ENCODE measurements at places on chromosomes 3 and 15. TPM values are rescaled to one million over a fixed set of nuclear protein-coding genes. Genes with fewer than 3 reads are reported as not detected.

DNA sequence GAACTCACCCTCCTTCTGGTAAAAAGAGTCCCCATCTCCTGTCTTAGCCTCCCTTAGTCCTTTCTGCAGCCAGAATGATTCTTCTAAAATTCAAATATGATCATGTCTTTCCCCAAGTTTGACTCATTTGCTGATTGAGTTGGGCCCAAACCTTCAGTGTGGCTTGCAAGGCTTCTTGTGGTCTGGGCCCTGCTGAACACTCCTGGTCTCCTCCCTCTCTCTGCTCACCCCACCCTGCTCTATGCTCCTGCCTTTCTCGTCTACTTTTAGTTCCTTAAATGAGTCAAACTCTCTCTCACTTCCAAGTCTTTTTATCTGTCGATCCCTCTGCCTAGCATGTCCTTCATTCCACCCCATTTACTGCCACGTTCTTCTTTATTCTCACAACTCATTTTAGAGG, 72.6 kb downstream of the CCR1 start:
- DNase-seq = no peak

DNA sequence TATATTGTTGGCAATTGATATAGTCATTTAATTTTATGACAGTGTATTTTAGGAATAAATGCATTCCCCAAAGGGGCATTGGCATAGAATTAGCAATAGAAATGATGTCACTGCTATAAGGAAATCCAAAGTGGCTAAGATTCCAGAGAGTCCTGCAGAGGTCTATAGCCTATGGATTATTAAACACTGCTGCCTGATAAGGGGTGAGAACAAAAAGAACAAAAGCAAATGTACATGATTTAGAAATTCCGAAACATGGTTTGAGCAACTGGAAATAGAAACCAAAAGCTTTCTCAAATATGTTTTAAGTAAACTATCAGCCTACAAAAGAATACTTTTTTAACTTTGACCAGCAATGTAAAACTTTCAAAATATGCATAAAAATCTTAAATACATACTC, 280.1 kb upstream of the RASGRP1 start:
- DNase-seq = no peak

- DNase-seq = no peak
These were observed 147.0 kb downstream of the PDE8A start for GRCh38 chr15:85128621-85129020.

GRCh38 chr15:99430881-99431401, 134.8 kb upstream of the MEF2A start:
- no peak for DNase-seq

GRCh38 chr3:151201051-151201730, 1.8 kb downstream of the GPR171 start:
- DNase-seq = no peak

DNA sequence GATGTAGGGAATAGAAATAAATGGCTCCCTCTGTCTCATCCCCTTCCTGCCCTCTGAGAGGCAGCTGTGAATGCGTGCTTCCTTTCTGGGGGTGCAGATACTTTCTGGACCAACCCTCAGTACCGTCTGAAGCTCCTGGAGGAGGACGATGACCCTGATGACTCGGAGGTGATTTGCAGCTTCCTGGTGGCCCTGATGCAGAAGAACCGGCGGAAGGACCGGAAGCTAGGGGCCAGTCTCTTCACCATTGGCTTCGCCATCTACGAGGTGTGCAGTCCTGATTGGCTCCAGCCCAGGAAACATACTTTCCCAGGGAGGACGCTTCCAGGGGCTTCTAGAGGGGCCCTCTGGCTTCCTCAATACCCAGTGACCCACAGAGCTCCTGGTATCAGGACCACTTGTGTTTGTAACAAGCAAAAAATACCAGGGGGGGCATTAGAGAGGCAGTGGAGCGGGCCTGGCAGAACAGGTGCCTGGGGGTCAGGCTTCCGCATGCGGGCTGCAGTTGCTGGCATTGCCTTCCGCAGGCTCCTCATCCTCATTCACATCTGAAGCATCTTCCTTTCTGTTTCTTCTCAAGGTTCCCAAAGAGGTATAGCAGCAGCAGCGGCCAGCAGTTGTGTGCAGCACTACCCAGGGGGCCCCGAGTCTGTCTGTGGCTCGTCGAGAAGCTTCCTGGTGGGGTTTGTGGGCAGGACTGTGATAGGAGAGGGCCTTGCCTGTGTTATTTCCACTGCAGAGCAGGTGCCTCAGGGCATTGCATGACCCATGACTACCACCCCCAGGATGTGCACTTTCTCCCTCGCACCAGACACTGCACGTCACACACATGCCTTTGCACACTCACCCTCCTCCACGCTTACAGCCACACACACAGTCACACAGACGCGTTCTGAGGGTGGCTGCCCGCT, 42.5 kb downstream of the CAPN3 start:
- DNase-seq = no peak

DNA sequence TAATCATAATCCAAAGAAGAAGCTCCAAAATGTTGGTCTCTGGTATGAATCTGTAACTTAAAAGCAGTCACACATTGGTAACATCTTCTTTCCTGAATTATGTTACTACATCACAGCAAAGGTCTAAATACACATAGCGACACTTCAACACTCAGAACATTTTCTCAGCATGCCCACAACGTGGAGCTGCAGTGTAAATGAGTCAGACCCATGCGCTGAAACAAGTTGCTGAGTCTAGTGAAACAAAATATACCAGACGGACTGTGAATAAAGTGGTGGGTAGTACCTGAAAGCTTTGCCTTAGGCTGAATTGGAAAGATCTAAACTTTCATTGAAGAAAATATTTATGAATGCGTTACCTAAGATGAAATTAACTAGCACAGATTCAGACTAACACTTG, 33.2 kb upstream of the GOLGA8B start:
- DNase-seq = peak; percentile 42

Gene XCR1
- total RNA-seq = not detected

Gene SMCO1
- total RNA-seq = not detected

Gene IFT80
- total RNA-seq = 53.4 TPM

Gene ATP8B4
- not detected for total RNA-seq

Gene MLH1
- total RNA-seq = 84.7 TPM

Gene ROPN1
- total RNA-seq = not detected

Gene ITIH4
- total RNA-seq = 0.68 TPM

Measured in G401 (cell line).